ENCODE measurements at places on chromosomes 4 and X.

DNA sequence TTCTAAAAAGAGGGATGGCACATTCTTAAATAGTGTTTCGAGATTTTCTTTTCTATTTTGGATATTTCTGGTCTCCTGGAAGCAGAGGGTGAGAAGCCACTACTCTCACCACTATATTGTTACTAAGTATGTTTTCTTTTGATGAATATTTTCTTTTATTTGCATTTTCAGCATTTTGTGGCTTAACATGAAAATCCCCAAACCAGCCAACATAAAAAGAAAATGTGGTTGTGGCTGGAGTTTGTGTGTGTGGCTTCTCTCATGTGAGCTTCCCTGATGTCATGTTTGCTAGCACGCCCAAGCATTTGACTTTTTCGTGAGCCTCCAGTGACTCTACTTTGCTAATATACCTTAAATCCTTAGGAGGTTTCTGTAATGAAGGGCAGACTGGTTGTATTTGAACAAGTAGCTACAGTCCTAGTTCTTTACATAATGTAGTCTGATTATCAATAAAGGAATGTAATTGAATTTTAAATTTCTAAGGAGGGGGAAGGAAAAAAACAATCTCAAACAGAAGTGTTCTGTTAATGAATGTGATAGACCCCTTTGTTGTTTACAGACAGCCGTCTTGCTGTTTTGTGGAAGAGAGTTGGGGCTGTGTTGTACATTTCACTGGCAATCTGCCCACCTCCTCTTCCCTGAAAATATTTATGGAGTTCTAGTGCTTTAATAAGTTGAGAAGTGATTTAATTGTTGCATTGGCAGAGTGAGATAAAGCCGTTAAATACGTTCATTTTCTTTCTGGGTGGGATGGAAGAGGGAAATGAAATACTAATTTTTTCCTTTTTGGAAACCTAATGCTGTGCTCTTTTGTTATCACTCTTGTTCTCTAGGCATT, 114.6 kb downstream of the ARHGAP10 start:
- peak; percentile 40 for DNase-seq

DNA sequence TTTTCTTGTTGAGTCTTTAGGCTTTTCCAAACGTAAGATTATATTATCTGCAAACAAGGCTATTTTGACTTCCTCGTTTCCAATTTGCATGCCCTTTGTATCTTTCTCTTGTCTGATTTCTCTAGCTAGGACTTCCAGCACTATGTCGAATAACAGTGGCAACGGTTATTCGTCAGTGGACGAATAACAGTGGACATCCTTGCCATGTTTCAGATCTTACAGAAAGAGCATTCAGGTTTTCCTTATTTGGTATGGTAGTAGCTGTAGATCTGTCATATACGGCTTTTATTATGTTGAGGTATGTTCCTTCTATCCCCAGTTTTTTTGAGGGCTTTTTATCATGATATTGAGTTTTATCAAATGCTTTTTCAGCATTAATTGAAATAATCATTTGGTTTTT, 634.6 kb upstream of the ADGRL3 start:
- DNase-seq: no peak

DNA sequence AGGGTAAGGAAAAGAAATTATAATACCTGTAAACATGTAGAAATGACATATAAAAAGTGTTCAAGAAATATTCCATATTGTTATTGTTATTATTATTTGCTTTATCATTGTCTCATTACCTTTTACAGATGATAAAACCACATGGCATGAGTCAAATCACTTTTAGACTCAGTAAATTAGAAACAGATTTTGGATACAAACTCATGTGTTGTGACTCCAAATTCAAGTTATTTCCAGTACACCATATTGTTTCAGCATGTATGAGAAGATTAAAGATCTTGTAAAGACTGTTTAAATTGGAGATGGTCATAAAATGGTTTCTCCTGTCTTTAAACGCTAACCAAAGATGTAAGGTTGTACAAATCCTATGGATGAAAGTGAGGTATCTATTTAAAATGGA, 18.1 kb downstream of the PPP1R2C start:
- no peak for DNase-seq

DNA sequence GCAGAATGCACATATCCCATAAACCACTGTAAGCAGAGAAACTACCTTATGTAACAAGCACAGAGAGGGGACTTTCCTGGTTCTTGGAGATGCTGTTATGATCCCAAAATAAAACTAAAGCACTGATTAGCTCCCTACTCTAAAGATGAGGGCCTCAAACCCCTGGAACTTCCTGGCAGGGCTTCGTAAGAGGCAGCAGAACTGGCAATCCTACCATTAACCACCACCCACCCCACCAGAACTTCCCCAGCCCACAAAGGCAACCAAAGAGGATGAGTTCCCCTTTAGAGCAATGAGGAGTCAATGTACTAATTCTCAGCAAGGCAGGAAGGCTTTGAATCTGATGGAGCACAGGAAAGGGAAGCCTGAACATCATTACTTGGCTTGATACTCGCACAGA, 436.5 kb upstream of the FRG1 start:
- DNase-seq: no peak

Data from CD4-positive, alpha-beta T cell treated with Interleukin-4 for 4 hours (primary cell).